ENCODE measurements at places on chromosomes 6 and 20. TPM values are rescaled to one million over a fixed set of nuclear protein-coding genes. Genes with fewer than 3 reads are reported as not detected.
A peak's percentile ranks its signal among the peaks of the same experiment; 100 is the strongest.

DNA sequence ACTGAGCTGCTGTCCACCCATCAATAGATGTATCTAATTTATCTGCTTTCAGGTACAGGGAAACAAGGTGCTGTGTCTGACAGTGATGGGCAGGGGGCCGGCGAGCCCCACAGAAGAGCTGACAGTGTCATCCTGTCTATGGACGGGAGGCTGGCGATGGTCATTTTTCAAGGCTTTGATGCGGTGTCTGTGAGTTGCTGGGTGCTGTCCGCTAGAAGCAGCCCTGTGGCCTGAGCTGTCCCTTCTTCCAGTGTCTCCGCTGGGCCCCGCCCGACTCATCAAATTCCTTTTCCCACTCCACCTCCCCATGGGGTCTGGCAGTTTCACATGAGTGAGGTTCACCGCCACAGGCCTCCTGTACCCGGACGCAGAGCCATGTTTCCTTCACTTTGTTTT, 161.4 kb upstream of the PMEPA1 start:
- no peak for DNase-seq

- no peak for DNase-seq
Observed at GRCh38 chr6:137146206-137146605, 27.2 kb downstream of the IL22RA2 start.

GRCh38 chr20:33925867-33926266, 67.8 kb upstream of the RALY start:
- DNase-seq: no peak

DNA sequence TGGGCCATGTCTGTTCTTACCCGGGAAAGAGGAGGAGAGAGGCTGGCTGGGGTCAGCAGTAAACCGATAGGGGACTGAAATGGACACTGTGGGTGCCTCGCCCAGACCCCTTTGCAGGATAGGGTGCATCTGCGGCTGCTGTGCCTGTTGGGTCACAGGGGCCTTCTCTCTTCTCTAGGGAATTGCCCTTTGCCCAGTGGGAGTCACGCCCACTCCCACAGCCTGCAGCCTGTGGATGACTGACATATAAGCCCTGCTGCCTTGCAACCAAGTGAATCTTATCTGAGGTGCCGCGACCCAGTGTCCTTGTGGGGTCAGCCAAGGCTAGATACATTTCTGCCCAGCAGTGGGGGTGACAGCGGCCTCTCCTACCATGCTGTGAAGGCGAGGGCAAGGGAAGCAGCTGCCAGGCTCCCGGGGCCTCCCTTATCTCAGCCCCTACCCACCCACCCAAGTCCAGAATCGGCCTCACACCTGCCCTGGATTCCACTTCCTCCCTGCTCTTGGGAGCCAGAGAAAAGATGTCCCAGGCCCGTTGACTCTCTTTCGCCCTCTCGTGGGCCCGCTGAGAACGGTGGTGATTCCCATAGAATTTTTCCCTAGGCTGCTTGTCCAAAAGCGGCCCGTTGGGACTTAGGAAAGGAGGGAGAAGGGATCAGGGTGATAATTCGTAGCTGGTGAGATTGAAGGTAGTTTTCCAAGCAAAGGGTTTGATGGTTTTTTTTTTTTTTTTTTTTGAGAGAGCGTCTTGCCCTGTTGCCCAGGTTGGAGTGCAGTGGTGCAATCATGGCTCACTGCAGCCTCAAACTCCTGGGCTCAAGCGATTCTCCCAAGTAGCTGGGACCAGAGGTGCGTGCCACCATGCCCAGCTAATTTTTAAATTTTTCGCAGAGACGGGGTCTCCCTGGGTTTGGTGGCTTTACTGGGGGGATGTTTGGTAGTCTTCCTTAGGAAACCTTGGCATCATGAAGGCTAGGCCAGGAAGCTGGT, 76.4 kb upstream of the RNF24 start:
- DNase-seq: peak; percentile 78

DNA sequence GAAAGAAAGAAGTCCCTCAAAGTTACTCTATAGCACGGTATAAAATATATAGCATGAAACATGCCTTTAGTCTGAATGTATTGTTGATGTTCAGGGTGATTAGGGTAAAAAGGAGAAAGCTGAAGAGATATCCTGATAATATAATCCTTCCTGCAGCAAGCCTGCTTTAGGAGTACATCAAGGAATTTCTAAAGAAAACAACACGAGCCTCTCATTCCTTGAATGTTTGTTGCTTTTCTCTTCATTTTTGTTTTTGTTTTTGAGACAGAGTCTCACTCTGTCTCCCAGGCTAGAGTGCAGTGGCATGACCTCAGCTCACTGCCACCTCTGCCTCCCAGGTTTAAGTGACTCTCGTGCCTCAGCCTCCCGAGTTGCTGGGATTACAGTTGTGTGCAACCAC, 79.1 kb downstream of the CD164 start:
- no peak for DNase-seq

Gene SERINC3
- 65.4 TPM for total RNA-seq

All from liver (tissue), 10 donors.